CD4-positive, alpha-beta T cell treated with Interferon alpha-2 for 1 hour (primary cell): ENCODE measurements at places on chromosomes 4 and X.

- DNase-seq = no peak
Observed at GRCh38 chrX:36897690-36898089, 110.5 kb upstream of the FAM47C start.

DNA sequence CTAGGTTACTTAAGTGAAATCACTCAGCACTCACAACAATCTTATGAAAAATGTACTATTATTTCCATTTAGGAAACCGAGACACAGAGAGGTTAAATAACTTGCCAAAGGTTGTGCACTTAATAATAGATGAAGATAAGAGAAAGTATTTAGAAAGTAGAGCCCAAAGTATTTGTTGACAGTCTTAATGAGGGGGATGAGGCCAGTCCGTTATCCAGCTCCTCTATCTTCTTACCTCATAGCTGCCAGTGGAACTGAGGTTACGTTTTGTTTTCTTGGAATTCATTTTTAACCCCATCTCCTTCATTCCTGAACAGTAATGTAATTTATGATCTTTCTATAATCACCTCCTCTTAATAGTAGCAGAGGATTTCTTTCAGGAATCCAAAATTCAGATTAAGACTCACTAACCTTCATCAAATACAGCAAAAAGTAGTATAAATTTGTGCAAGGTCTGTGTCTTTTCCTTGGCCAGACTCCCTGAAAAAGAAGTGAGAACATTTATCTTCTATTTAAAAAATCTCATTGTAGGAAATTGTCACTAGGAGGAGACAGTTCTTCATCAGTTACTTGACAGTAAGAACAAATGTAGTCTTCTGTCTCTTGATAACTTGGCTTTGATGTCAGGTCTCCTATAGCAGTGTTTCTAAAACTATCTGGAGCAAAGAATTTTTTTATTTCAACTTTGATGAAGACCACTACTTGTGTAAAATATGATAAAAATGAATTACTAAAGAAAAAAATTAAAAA is 35.5 kb downstream of the F8 start:
- DNase-seq = peak; percentile 7

- DNase-seq = no peak
Observed at GRCh38 chrX:9746148-9746888, 19.3 kb downstream of the GPR143 start.

GRCh38 chr4:152990471-152991131 is 54.5 kb downstream of the FHDC1 start:
- DNase-seq = no peak

DNA sequence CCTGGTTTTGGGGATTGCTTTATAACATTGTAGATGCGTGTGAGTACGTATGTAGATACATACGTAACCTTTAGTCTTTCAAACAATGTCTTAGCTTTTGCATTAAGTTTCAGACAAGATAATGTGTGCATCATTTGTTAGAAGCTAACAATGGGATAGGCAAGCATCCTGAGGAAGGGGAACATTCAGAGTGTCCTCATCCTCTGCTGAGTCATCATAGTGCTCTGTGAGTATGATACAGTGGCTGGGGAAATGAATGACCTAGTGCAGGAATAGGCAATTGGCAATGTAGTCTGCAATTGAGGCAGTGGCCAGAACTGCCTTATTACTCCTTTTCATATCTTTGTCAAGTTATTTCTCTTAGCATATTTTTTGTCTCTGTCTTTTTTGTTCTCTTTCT is 7.3 kb downstream of the NAP1L5 start:
- DNase-seq = no peak

DNA sequence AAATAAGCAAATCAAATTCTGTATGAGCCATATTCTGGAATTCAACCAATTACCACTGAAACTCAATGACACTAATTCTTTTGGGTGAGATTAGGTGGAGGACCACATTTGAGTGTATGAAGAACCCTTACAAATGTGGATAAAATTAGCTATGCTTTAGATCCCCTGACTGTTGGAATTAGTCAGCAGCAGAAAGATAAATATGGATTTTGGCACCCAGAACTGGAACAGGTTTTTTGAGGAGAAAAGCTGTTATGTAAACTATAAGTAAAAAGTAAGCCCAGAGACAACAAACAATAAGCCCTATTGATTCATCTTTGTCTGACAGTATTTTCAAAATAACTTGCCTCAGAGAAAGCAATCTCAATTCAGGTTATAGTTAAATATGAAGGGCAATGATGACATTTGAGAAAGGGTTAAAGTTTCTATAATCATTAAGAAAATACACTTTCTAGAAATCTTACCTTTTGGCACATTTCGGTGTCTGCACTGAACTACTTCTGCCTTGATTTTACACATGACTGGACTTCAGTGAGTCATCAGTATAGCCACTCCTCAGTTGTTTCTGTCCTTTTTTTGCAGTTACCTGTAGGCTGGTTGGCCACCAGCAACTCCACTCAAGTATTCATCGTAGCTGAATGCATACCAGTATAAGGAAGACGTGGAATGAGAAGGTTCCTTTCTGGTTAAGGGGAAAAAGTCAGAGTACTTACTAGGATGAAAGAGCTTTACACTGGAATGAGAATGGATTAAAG is 80.0 kb downstream of the KCTD8 start:
- no peak for DNase-seq

- no peak for DNase-seq
Observed at GRCh38 chr4:3314706-3315260, 22.0 kb downstream of the RGS12 start.

DNA sequence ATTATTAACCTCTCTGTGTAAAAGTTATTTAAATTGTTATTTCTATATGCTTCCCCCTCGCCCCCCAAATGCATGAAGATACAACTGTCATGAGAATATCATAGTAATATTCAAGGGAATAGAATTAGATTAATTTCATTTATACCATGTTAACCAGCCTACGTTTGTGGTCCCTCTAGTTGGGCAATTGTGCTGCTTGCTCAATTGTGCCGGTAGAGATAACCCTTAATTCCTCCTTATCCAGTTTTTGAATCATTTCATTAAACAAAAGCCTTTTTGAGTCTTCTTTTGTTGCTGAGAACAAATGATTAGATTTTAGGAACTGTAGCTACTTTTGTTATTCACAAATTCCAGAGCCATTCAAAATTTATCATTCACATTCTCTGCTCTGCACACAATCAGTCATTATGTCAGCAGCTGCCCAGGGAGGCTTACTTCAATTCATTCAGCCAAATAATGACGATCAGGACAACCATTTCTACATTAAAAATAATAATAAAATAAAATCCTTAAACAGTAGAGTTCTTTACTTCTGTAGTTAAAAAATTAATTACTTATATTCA is 98.1 kb downstream of the ADGRL3 start:
- DNase-seq = no peak

GRCh38 chrX:40945361-40945713 is 139.9 kb upstream of the USP9X start:
- DNase-seq = no peak
